ENCODE measurements at places on chromosomes 4 and X.

- no peak for DNase-seq
These were observed 218.6 kb downstream of the SPCS3 start for GRCh38 chr4:176538217-176538925.

DNA sequence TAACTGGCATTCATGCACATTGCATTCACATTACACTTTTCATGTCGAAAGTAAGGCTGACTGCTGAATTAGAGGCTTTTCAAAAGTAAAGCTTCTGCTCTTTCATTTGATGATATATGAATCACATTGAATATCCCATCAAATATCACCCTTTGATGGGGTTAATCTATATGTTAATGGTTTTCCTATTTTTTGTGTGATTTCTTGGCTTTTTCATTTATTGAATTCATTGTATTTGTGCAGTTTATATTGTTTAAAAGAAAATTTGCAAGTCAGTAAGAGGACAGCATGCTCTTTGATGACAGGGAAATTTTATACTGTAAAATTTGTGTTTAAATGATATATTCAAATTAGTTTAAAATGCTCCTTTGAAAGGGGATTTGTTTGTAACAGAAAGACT is 344.1 kb downstream of the PCDH10 start:
- no peak for DNase-seq

- no peak for DNase-seq
These were observed 1.6 kb downstream of the BANK1 start for GRCh38 chr4:101792056-101792590.

- DNase-seq, result no peak
These were observed 255.8 kb upstream of the GPRIN3 start for GRCh38 chr4:89563431-89563830.

DNA sequence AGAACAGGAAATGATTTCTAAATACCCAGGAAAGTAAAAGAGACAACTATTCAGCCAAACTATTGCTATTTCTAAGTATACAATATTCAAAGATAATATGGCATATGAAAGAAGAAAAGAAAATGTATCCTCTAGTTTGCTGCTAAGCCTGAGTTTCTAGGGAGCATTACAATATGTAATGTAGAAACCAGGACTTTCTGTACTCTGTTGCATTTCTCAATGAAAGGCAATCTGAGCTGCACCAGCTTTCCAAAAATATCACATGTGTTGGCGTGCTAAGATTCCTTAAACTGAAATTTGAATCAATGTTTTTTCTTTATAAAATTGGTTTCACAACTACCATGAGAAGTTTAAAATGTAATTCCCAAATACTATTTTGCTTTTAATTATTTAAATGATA is 129.6 kb downstream of the ANK2 start:
- no peak for DNase-seq

GRCh38 chr4:76665153-76665552 is 230.1 kb downstream of the SHROOM3 start:
- no peak for DNase-seq

DNA sequence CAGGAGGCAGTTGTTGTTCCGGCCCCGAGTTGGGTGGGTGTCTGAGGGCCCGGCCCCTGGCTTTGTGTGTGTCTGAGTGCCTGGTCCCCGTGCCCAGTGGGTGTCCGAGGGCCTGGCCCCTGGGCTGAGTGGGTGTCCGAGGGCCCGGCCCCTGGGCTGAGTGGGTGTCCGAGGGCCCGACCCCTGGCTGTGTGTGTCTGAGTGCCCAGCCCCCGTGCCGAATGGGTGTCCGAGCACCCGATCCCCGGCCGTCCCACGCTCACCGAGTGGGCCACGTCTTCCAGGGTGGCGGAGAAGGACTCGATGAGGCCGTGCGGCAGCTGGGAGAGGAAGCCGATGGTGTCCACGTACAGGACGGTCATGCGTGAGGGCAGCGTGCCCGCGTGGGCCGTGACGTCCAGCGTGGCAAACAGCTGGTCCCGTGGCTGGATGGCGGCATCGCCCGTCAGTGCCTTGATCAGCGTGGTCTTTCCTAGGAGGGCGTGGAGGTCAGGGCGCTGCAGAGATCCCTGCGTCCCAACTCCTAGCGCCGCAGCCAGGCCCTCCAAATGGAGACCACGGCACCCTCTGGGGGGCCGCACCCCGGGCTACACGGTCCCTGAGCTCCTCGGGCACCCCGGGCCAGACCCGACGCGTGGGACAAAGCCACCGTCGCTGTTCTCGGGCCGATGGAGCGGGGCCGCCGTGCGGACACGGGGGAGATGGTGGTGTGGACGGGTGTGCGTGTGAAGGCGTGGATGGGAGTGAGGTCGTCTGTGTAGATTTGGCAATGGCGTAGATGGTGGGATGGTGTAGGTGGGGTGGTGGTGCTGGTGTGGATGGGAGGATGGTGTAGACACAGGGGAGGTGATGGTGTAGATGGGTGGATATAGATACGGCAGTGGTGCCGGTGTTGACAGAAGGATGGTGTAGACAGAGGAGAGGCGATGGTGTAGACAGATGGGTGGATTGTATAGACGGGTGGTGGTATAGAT is 7.2 kb downstream of the GTPBP6 start:
- no peak for DNase-seq

DNA sequence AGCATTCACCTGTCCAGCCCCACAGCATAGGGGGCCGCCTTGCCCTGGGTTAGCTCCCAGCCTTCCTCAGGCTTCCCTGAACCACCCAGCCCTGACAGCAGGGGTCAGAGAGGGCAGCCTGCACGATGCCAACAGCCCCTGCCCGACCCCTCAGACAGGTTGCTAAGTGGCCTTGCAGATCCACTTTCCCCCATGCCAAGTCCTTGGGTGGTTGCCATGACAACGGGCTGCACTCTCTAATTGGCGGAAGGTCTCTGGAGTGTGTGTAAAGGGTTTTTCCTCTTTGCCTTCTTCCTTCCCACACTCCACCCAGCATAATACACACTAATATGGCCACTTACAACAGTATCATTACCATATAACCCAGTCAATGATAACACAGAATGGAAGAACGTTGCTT is 99.6 kb upstream of the AFAP1 start:
- no peak for DNase-seq

- peak; percentile 63 for DNase-seq
These were observed 11.6 kb downstream of the PAGE4 start for GRCh38 chrX:49840679-49841078.

- DNase-seq, result no peak
These were observed 28.4 kb upstream of the SLITRK4 start for GRCh38 chrX:143664302-143664701.

- no peak for DNase-seq
These were observed 74.0 kb upstream of the OGT start for GRCh38 chrX:71458866-71459265.

GRCh38 chr4:153987291-153987690 is 198.4 kb upstream of the SFRP2 start:
- no peak for DNase-seq

DNA sequence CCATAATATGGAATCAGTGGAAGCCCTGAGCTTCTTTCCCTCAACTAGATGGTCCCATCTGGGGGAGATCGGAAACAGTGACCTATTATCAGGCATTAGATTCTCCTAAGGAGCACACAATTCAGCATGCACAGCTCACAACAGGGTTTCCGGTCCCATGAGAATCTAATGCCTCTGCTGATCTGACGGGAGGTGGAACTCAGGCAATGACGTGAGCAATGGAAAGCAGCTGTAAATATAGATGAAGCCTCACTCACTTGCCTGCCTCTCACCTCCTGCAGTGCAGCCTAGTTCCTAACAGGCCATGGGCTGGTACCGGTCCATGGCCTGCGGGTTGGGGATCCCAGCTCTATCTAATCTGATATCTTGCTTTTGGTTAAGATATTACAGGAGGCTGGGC is 88.9 kb downstream of the COX7B2 start:
- DNase-seq, result no peak

DNA sequence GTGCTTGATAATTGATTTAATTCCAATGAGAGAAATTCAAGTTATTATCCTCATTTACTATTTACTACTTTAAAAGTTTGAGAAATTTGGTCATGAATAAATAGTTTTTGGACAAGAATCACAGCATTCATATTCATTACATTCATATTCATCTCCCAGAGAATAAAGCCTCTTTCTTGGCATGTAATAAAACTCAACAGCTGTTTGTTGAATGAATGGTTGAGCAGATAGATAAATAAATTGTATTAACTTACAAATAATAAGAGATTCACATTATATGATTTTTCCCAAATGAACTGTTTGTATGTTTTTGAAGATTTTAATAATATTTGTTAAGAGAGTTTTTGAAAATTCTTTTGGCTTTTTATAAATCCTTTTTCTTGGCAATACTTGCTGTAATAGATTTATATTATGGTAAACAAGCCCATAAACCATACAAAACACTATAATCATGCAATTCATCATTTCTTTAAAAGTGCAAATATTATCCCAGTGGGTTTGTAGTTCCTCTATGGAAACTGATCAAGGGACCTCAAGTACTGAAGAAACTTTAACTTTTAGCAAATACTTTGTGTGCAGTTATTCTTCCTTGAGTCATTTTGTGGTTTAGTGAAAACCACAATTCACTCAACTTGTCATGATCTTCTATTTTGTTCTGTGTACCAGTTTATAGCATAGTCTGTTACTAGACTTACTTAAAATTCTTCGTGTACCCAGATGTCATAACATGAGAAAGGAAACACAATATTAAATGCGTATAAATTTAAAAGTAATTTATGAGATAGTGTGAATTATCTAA is 371.8 kb downstream of the ADGRL3 start:
- DNase-seq, result no peak

GRCh38 chr4:87042986-87043820 is 108.4 kb downstream of the AFF1 start:
- no peak for DNase-seq

DNA sequence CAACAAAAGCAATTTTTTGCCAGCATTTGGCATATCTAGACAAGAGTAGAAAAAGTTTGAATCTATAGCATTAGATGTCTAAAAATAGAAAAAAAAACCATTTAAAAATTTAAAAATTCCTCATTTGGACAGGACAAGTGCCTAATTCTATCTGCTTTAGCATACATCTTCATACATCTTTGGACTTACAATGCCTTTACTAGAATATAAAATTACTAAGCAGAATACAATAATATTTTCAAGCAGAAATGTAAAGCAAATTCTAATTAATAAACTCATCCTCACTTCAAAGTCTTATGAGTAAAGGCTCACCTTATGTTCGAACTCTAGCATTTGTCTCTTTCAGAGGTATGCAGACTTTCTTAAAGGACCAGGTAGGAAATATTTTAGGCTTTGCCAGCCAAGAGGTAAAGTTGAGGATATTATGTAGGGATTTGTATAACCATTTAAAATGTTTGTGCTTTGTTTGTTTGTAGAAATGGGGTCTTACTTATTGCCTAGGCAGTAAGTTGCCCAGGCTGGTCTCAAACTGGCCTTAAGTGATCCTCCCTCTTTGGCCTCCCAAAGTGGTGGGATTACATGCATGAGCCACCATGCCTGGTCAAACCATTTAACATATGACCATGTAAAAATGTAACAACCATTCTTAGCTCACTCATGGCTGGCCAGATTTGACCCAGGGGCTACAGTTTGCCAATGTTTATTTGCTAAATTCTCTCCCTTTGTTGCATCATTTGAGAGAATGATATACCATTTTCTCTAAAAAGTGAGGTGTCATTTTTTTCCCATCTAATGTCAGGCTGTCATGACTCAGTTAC is 29.1 kb downstream of the UGDH start:
- no peak for DNase-seq

- no peak for DNase-seq
These were observed 346.3 kb upstream of the PPARGC1A start for GRCh38 chr4:24236120-24236519.

- no peak for DNase-seq
These were observed 162.9 kb upstream of the USP9X start for GRCh38 chrX:40922307-40922706.

DNA sequence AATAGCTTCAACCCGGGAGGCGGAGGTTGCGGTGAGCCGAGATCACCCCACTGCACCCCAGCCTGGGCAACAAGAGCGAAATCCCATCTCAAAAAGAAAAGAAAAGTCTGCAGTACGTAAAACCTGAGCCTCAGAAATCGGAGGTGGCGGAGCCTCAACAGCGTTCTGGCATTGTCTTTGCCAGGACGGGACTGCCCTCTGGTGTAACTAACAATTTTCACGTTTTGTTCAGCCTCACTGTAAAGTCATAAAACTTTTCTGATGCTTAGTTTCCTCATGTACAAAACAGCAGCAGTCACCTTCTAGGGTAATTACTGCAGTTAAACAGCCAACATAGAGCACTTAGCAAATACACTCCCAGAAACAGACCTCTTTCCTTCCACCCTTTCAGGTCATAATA is 121.7 kb downstream of the RBM47 start:
- DNase-seq, result no peak

GRCh38 chr4:168076989-168077725 is 15.2 kb upstream of the ANXA10 start:
- peak; percentile 69 for DNase-seq

DNA sequence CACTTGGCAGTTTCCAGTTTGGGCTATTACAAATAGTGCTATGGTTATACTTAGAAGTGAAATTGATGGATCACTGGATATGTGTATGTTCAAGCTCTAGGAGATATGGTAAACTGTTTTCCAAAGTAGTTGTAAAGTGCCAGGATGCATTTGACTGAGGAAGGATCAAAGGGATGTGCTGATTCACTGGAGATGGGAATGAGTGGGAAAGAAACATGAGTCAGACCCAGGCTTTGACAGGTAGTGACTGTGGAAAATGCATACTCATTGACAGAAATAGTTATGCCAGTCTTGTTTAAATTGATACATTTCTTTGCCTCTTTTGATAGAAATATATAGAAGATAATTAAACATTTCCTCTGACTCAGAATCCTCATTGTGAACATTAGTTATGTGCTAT is 77.9 kb downstream of the CEP135 start:
- no peak for DNase-seq

- no peak for DNase-seq
These were observed 232.3 kb downstream of the PABPC4L start for GRCh38 chr4:133969202-133969848.

- peak; percentile 62 for DNase-seq
These were observed at the start of gene ELF4 for GRCh38 chrX:130110379-130111219. ELF4 (minus strand) TSS chrX:130110497; CDS start chrX:130081330, 29,167 bp downstream.

DNA sequence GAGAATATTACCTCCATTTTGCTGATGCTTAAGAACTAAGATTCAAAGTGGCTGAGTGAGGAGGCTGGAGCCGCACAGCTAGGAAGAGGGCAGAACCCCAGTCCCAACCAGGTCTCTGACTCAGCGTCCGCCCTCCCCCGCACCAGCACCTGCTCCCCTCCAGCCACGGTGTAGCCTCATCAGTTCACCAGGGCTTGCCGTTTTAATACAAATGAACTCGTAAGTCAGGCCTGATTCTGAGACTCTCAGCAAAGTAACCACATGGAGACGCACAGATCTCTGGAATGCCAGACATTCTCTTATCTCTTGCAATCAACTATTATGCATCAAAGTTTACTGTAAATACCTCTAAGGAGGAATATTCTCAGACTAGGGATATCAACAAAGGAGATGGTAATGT is 52.4 kb downstream of the ENPP6 start:
- no peak for DNase-seq

- DNase-seq, result no peak
These were observed 18.8 kb upstream of the MXD4 start for GRCh38 chr4:2280531-2281300.

- DNase-seq, result no peak
These were observed 273.3 kb downstream of the DKK2 start for GRCh38 chr4:106762666-106763443.
